Activated naive CD4-positive, alpha-beta T cell treated with anti-CD3 and anti-CD28 coated beads, Interleukin-2, amount 10 ng/mL, durations not matched to agents 7 days and 5 days (primary cell): ENCODE measurements at places on chromosomes 7 and 10.

DNA sequence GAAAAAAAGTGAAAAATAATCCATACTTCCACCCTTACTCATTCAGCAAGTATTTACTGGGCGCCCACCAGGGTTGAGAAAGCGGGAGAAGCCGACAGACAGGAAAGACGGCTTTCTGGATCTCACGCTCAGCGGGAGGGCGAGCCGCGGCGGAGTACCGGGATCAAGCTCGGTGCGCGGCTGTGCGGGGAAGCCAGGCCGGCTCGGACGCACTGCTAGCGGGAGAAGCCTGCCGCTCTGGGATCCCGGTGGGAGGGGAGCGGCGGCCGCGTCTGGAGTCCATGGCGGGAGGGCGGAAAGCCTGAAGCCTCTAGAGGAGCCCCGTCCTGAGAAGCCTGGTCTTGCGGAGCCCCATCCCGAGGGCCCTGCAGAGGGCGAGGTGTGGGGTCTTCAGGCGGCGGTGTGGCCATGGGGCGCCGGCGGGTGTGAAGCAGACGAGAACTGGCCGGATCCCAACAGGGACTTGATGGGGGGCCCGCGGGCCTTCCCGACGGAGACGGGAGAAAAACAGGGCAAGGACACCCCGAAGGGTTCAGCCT is 82.9 kb downstream of the VIPR2 start:
- DNase-seq = no peak

- no peak for DNase-seq
Observed at GRCh38 chr10:36840788-36841187, 284.6 kb upstream of the ANKRD30A start.

DNA sequence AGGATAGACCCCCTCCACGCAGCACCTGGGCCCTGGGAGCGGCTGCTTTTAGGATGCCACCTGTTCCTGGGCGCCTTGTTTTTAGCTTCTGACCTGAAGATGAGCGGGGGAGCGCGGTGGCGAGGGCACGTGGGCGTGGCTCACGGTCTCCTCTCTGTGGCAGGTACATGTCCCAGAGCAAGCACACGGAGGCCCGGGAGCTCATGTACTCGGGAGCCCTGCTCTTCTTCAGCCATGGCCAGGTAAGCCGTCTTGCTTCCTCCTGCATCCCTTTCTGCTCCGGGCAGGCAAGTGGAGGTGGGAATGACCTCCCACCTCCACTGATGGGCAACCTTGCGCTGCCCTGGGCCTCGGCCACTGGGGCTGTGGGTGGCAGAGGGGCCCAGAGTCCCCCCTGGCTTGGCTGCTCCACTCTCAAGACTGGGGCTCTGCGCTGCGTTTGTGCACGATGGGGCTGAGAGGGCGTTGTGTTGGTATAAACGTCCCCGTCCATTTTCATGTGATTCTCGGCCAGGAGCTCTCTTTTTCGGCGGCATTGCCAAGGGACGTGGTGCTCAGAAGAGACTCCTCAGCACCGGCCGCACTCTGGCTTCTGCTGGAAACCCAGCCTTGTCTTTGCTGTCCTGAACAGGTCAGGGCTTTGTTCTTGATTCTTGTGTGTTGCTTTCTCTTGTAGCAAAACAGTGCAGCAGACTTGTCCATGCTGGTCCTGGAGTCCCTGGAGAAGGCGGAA is 9.7 kb downstream of the GET4 start:
- no peak for DNase-seq

GRCh38 chr7:103073989-103074518 is 542 bp downstream of the FBXL13 start:
- no peak for DNase-seq

DNA sequence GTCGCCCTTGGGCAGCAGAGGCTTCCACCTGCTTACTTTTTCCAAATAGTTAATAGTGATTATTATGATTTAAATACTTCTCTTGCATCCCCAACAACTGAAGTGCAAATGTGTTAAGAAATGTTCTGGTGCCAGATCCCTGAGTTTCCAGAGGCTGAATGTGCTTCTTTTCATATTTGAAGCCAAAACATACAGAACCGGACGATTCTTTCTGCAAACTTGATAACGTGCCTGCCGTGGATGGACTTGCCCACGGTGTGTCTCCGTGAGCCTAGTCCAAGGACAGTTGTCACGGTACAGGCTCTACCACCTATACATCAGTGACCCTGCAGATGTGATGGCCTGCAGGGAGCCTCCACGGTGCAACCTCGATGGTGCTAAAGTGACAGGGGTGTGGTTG is 198.6 kb upstream of the LYZL2 start:
- no peak for DNase-seq

DNA sequence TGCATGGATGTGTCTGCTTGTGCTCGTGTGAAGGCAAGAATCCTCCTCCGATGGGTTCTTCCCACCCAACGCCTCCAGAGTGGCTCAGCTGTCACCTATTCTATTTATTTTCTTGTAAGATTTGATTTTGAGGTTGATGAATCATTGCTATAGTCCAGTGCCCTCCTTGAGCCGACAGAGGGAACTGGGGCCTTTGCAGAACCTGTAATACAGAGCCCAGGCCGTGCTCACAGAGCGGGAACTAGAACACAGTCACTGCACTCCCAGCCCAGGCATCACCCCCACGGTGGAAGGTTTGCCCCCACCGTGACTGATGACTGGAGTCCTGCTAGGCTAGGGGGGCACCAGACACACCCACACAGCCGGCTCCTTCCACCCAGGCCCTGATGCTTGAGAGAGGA is 2.0 kb downstream of the RARRES2 start:
- no peak for DNase-seq
